ENCODE measurements at places on chromosomes 7 and 10.
A peak's percentile ranks its signal among the peaks of the same experiment; 100 is the strongest.

DNA sequence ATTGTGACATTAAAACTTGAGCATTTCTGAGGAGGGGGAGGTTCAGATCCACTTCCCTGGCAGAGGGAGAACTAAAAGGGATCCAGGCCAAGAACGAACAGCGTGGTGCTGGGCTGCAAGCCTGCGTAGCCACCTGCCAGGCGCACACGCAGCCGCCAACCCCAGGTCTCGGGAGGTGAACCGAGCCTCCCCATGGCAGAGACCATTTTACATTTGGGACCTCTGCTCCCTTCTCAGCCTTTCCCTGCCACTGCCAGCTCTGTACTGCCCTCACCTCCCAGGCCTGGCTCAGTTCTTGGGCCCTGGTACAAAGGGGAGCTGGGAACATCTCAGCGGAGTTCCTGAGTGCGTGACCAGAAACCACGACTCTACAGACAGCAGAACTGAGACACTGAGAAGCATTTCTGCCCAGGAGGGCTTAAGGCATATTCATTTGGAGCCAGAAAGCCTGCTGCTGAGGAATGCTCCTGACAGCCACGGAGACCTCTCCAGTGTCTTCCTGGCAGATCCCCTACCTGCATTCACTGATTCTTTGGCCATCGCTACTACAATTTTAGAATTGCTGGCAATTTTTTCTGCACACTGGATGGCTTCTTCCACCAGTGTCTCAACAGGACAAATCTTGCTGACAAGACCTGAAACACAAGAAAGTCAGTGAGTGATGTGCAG, 7.6 kb downstream of the ECHS1 start:
- no peak for DNase-seq

GRCh38 chr10:100510533-100511308, 8.9 kb downstream of the SEC31B start:
- DNase-seq: no peak

- no peak for DNase-seq
Observed at GRCh38 chr10:21524131-21524525, 1.4 kb downstream of the SKIDA1 start.

DNA sequence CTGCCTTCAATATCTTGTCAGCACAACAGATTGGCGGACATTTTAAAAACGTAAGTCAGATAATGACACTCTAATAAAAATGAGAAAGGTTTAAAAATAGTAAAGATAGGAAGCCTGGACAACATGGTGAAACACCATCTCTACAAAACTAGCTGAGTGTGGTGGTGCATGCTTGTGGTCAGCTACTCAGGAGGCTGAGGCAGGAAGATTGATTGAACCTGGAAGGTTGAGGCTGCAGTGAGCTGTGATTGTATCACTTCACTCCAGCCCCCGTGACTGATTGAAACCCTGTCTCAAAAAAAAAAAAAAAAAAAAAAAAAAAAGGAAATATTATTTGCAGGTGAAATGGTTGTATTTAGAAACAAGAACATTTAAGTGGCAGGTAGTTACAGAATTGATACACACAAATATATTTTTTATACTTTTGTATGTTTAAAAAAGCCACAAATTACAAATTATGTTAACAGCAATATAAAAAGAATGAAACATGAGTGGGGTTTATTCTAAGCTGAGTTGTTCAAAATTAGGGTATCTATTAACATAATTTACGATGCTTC, 141.9 kb downstream of the ADK start:
- DNase-seq: peak; percentile 37

DNA sequence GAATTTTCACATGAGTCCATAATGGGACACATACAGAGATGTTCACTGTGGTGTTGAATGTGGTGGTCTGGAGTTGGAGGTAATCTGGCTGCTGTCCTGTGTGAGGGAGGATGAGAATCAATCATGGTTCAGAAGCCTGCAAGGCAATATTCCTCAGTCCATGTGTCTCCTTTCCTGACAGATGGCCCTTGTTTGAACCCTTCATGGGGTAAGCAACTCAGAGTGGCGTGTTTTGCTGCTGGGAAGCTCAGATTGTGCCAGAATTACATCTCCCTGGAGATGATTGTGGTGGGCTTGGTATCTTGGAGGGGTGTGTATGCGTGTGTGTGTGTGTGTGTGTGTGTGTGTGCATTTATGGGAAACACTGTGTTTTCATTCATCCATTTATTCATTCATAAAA, 44.5 kb upstream of the COMTD1 start:
- no peak for DNase-seq

DNA sequence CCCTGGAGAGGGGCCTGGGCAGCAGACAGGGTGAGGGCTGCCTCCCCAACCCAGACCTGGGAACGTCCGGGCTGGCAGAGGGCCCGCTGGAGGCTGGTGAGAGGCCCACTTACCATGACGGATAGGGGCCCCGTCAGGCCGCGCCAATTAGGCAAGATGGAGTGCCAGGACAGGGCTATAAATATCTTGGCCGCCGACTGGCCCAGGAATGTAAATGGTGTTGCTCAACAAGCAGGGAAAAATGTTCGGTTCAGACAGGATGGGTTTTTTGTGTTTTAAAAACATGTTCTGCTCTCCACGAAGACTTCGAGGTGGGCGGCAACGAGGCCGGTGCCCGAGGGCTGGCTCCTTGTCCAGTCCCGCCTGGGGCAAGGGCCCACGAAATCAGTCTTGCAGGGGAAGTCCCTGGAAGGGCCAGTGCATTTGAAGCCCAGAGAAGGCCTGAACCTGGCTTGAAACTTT, 35.8 kb upstream of the ELN start:
- DNase-seq: peak; percentile 63

DNA sequence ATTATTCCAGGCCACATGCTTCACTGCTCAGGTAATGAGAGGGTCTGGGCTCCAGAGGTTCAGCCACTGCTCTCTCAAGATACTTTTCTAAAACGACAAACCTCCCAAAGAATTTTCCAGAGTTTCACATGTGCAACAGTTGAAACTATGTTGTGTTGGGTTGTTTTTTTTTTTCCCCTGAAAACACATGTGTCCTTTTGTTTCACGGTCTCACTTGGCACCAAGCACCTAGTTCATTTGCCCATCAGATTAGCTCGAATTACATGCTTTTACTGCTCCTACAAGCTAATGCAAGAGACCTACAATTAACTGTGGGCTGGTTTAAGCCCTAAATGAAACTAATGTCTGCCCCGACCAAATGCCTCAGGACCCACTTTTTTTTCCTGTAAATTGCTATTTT, 313.3 kb downstream of the FGFR2 start:
- no peak for DNase-seq

- peak; percentile 71 for DNase-seq
Observed at GRCh38 chr10:31912898-31913850, 15.5 kb downstream of the ARHGAP12 start.

DNA sequence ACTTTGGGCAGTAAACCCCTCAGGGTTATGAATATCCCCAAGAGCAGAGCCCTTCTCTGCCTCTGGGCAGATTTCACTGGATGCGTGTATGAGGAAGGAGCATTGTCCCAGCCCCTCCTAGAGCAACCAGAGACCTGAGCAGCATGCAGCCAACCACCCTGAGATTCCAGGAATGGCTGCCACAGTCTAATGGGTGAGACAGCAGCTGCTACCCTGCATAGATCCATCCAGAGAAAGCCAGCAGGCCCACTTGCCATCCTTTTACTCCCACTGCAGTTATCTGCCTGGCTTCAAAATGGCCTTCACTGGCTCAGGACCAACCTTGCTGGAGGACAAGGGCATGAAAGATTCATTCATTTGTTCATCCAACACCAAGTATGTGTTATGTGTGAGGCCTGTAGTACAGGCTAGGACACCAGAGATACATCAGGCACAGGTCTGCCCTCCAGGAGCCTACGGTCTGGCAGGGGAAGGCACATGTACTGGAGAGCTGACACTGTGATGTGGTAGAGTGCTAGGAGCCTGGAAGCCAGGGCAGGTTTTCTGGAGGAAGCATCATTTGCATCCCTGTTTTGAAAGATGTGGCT, 26.2 kb upstream of the C10orf105 start:
- DNase-seq: no peak

DNA sequence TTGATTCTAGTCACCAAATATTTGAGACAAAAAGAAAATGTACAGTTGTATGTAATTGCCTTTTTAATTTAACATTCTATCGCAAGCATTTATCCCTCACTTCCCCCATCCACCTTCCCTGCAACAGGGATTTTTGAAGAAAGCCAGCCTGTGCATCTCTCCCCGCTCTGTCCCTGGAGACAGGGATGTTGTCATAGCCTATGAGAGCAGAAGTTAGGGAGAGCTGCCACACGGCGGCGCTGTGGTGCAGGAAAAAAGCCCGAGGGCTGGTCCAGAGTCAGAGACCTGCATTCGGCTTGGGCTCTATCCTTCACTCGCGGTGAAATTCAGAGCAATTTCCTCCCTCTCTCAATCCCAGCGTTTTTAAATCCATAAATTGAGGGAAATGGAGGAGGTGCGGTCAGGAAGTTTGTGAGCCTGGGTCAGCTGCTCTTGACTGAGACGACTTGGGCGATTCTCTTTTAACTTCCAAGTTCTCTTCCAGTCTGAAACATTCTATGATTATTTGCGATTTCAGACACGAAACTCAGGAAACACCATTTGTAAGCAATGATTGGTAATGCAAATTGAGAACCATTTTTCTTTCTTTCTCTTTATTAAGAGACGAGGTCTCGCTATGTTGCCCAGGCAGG, 17.5 kb downstream of the HKDC1 start:
- peak; percentile 64 for DNase-seq

- peak; percentile 18 for DNase-seq
Observed at GRCh38 chr7:29859524-29860185, 53.3 kb downstream of the WIPF3 start.

GRCh38 chr7:82615527-82615926, 171.9 kb upstream of the CACNA2D1 start:
- DNase-seq: no peak

DNA sequence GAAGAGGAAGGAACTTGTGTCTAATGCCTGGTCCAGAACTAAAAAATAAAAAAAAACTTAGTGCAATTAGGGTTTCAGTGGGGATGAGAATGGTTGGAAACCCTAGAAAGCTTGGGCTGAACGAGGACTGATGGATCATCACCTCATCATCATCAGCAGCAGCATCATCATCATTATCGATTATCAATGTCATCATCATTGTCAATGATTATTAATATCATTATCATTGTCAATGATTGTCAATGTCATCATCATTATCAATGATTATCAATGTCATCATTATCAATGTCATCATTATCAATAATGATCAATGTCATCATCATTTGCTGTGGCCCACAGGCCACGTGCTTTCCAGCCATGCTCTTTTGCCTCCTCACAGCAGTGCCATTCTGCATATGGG, 952.0 kb upstream of the ZNF722 start:
- no peak for DNase-seq

Data from foreskin fibroblast (primary cell).